ENCODE measurements at places on chromosomes 16 and 17.

DNA sequence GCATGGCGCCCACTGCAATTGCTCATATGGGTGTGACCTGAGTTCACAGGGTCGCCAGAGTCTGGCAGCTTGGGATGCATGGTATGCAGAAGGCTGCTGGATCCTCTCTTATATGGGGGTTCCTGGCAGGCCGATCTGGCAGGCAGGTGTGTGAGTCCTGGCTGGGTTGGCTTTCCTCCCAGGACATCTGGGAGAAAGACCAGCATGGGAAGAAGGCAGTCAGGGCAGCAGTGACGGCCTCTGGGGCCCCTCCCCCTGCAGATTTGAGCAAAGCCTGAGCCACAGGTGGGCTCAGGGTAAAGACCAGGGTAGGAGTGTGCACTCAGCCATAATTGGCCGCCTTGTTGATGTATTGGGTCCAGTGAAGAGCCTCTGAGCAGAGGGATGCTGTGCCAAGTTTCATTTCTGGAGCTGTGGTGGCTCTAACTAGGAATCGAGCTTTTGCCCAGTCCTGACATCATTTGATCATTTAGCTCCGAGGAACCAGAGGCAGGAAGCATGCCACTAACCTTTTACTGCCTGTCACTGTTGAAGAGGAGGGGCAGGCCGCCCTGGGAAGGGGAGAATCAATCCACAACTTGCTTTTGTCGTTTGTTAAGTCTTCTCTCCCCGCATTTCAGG lies 174.3 kb downstream of the CCDC182 start:
- DNase-seq = no peak

GRCh38 chr17:45960311-45960710 lies 38.7 kb upstream of the STH start:
- no peak for DNase-seq

DNA sequence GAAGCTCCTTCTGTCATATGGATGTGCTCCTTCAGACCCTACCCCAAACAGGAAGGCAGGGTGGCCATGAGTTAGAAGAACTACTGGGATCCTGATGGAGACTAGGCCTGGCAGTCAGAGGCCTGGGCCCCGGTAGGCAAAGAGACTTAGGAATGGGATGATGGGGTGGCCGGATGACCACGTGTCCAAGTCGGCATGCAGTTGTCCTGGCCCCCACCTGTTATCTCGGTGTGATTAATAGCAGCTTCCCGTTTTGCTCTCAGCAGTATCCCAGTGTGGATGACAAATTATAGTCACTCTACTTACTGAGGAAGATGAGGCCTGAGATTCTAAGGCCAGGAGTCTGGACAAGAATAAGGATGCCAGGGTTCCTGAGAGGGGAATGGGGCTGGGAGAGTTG lies 1.5 kb downstream of the TNFSF12 start:
- DNase-seq = no peak

DNA sequence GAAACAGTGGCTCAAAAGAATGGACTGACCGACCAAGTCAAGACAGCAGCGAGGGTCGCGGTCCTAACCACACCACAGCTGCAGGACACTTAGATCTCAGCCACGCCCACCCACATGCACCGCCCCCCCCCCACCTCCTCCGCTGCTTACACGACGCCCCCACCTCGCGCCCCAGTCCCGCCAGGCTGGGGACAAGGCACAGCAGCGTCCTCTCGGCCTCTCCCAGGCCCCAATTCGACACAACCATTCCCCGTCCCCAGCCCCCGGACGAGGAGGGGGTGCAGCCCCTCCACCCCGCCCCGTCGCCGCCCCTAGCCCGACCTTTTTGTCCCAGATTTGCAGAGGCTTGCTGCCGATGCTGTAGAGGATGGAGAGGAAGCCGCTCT lies 477 bp downstream of the CFAP20 start:
- DNase-seq = no peak

DNA sequence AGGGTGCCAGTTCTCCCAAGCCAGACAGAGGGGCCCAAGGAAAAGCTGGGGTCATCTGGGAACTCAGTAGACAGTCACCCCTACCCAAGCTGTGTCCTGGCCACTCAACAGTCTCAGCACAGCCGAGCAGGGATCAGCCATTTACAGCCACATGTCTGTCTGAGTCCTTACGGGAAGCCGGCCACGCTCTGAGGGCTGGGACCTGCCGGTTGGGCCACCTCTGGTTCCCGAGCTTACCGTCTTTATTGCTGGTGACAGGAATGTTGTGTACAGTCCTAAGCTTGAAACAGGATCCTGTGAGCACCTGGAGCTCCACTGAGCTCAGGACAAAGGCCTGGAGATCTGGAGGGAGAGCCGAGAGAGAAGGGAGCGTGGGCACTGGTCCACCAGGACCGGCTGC lies 59.8 kb downstream of the TIMM22 start:
- no peak for DNase-seq

DNA sequence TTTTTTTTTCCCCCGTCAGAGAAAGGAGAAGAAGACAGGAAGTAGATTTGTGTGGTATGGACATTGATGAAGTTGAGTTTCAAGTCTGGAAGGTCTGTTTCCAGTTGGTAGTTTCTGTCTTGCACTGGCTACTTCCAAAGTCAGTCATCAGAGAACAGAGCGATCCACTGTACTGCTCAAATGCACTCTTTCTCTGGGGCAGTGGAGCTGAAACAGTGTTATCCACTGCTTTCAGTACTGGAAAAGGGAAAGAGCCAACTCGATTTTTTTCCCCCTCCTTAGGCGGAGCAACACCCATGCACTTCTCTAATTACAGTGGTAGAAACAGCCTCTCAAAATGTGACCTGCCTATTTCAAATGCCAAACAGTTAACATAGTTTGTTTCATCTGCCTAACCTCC lies 7.4 kb downstream of the PRKCA start:
- no peak for DNase-seq

- peak; percentile 69 for DNase-seq
These were observed 46.7 kb downstream of the WNT3 start for GRCh38 chr17:46771561-46772474.

GRCh38 chr17:35747540-35748017 lies 5.5 kb downstream of the GAS2L2 start:
- peak; percentile 72 for DNase-seq

GRCh38 chr17:73069841-73070240 lies 22.6 kb downstream of the SLC39A11 start:
- no peak for DNase-seq

DNA sequence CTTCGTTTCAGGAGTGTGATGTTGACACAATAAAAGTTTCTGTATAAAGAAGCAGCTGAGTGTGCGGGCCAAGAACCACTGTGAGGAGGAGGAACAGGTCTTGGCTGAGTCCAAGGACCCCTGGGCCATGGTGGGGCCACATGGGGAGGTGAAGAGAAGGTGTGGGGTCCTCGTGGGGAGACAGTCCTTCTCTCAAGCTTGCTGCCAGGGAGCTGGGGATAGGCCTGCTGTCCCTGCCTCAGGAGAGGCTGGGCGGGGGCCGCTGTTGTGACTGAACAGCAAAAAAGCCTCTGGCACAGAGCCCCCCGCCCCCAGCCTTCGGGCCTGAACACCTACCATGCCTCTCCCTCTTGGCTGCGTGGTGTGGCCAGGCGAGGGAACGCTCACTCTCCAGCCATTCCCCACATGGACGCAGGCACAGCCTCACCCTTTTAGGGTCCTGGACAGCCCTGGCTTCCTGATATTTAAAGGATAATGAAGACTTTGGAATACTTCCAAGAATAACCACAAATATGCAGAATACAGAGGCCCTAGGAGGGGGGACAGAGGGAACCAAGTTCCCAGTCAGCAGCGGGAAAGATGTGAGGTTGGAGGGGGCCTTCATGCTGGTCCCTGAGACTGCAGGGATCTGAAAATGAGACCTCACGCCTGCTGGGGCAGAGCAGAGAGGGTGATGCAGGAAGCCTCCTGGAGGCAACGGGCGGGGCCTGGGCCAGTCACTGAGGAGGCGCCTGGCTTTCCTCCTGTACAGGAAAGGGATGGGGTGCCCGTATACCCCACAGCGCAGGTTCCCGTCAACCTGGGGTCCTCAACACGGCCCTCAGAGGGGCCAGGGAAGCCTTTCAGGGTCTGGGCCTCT lies 100.0 kb upstream of the CREBBP start:
- no peak for DNase-seq

- DNase-seq = no peak
These were observed 8.1 kb downstream of the TMEM97 start for GRCh38 chr17:28327031-28327607.

- no peak for DNase-seq
These were observed 371.9 kb downstream of the HS3ST3B1 start for GRCh38 chr17:14672830-14673229.

- no peak for DNase-seq
These were observed 3.0 kb downstream of the PRR29 start for GRCh38 chr17:64001091-64001579.

DNA sequence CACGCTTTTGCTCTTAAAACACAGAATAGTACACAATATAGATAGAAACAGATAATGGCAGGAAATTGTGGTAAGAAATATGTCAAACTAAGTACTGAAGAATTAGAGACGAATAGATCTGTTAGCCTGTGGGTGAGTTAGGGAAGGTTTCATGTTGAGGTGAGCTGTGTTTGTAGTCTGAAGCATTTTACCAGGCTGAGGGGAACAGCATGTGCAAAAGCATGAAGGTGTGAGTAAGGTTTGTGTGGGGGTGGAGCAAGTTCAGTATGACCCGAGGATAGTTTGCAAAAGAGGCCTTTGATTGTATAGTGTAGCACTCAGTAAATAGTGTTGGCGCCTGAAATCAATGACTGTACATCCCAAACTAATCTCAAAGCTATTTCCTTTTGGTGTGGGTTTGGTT lies 13.8 kb downstream of the IGSF6 start:
- no peak for DNase-seq

- DNase-seq = no peak
These were observed 3.6 kb downstream of the PRSS33 start for GRCh38 chr16:2783581-2784357.

DNA sequence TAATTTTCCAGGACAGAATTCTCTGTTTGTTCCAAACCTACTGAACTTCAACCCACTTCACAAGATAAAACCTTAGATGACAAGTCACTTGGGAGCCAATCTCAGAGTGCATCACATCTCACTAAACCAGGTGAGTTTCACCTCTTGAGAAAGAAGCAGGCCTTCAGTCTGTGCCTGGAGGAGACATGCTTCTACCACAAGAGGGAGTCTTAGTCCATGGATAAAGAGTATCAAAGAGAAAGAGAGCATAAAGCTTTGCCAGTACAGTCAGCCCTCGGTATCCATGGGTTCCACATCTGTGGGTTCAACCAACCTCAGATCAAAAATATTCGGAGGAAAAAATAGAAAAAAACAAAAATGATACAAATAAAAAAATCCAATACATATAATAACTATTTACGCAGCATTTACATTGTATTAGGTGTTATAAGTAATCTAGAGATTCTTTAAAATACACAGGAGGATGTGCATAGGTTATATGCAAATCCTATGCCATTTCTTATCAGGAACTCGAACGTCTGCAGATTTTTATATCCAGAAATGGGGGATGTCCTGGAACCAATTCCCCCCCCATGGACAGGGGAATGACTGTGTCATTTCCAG lies 37.7 kb downstream of the DUSP14 start:
- peak; percentile 45 for DNase-seq

DNA sequence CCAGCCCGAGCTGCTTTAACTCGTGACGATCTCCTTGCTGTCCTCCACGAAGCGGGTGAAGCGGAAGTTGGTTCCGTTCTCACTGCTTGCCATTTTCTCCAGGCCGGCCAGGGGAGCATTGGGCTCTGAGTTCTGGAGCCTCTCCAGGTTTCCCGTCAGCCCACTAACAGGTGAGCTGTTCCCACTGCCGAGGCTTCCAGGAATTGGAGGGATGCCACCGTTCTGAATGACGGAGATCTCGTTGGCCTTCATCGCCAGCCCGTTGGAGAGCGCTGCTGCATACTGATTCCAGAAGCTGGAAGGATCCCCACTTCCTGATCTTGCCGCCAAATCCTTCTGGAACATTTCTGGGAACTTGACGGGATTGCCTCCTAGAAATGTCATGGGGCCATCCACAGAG lies 14.0 kb downstream of the SALL1 start:
- DNase-seq = no peak

GRCh38 chr17:47253541-47254402 lies at the start of gene ITGB3:
TSS of gene ITGB3 (plus strand) at chr17:47253827. CDS start at chr17:47253862, 35 bp downstream.
- DNase-seq = peak; percentile 83

DNA sequence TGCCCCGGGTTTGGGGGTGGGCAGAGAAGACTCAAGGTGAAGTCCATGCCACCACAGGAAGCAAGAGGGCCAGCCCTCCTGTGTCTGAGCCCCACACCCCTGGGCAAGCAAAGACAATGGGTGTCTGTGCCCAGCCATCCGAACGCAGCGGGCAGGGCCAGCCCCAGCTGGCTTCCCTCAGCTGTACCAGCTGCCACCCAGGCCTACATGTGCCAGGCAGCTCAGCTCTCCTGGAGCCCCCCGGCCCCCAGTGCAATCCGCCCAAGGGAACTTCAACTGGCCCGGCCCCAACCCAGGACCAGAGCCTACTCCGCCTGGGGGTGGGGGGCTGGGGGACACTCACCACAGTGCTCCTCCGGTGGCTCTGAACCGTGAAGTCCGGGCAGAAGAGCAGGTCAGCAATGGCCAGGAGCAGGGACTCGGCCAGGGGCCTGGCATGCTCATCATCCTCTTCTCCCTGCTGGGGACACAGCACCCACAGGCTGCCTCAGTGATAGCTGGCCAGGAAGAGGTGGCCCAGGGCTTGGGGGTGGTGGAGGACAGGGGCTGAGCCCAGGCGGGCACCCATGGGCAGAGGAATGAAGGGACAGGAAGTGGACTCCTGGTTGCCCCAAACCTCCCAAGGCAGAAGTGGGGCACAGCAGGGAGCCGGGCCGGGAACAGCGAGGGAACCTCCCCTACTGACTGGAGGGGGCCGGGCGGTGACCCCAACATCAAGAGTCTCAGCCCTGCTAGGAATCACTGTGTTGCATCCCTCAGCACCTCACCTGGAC lies 9.8 kb downstream of the HID1 start:
- DNase-seq = no peak

DNA sequence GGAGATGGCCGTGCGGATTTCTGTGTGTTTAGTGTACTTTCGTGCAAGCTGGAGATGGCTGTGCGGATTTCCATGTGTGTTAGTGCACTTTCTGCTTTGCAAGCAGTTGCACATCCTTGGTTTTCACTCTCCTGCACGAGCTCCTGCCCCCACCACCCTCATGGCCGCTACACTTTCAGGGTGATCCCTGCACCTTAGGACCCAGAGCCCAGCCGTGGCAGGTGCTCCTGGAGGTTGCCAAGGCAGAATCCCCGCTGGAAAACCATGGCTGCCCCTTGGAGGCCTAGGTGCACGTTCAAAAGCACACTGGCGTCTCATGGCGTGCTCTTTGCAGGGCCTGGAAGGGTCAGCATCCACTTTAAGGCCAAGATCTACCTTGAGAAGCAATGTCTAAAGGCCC lies 311.0 kb upstream of the TNRC6C start:
- DNase-seq = no peak

DNA sequence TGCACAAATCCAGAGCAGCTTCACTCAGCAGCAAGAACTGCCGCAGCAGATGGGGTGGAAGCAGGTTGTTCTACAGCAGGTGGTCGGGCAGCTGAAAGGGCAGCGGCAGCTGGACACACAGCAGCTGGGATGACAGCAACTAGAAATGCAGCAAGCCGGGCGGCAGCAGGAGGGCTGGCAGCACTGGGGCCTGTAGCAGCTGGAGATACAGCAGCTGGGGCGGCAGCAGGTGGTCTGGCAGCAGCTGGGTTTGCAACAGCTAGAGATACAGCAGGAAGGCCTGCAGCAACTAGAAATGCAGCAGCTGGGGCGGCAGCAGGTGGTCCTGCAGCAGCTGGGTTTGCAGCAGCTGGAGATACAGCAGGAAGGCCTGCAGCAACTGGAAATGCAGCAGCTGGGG lies 460 bp downstream of the KRTAP4-3 start:
- no peak for DNase-seq

All from HEK293T (cell line).